Naive thymus-derived CD8-positive, alpha-beta T cell (primary cell): ENCODE measurements at places on chromosomes 6 and 20.

- no peak for DNase-seq
Measured at GRCh38 chr6:56243518-56244070, 3.8 kb downstream of the COL21A1 start.

DNA sequence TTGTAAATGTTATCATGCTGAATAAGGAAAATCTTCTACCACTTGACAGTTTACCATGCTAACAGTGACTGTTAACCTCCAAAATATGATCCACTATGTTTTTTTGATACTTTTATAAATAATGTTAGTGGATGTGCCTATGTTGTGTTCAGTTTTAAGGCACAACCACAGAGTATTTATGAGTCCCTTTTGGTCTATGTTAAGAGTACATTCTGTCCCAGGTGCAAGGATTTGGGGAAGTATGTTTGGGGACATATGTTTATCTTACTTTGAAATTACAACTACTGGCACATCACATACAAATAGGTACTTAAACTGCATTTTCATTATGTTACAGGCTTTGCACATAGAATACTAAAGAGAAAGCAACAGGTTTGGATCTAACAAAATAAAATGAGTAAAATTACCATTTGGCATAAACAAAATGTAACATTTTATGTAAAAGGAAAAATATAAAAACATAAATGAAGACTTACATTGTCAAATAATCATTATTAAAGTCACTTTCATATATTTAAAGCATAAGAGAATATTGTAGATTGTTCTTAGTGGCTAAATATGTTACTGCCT, 71.2 kb downstream of the SESN1 start:
- DNase-seq, result no peak

- no peak for DNase-seq
Measured at GRCh38 chr6:168609026-168609685, 168.2 kb downstream of the SMOC2 start.

DNA sequence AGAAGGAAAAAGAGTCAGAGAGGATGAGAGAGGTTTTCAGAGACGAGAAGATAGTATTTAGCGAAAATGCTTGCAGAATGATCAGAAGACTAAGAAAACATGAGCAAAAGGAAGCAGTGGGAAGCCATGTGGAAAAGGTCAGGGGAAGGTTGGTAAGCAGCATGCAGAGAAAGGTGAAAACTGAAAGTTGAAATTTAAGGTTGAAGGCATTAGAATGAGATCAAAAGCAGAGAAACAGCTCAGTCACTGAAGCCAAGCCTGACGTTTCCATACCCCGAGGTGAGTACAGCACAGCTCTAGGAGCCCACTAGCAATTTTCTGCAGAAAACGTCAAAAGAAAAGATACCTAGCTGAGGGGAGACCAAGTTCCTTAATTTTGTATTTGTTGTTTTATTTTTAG, 19.1 kb upstream of the TFB1M start:
- DNase-seq, result no peak

- no peak for DNase-seq
Measured at GRCh38 chr6:786946-787763, 94.2 kb upstream of the EXOC2 start.

DNA sequence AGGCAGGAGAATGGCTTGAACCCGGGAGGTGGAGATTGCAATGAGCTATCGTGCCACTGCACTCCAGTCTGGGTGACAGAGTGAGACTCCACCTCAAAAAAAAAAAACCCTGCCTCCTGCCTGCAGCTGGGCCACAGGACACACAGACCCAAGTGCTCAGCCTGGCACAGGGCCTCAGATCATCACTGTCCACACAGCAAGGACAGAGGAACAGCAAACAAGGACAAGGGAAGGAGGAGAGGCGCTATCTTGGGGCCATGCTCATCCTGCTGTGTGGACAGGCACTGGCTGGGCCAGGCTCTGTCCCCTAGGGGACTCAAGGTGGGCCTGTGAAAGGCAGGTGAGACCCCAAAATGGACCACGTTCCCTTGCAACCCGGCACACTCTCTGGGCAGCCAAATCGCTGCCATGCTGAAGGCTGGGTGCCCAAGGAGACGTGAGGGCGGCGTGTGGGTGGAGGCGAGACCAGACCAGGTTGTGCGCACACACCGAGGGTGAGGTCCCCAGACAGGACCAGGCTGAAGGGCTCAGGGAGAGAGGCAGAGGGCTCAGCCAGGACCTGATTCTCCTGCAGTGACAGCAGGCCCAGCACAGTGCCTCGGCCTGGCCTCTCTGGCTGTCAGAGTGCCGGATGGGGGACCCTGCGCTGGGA, 9.1 kb downstream of the UCKL1 start:
- DNase-seq, result no peak

- DNase-seq, result no peak
Measured at GRCh38 chr20:57332105-57333089, 2.8 kb downstream of the SPO11 start.

DNA sequence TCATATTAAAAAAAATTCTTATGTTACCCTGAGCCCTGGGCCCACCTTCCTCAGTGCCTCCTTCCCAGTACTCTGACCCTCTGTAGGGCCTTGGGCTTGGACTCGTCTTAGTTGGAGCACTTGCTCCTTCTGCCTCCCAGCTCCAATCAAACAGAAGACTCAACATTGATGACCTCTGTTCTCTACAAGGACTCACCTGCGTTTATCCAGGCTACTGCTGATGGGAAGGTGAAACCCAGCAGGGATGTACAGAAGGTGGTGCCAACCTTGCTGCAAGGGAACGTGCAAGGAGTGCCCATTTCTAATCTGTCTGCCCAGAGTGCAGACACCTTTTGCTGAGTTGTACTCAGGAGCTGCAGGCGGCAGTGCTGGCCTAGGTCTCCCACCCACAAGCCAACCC, 38.9 kb downstream of the FYN start:
- DNase-seq, result no peak

DNA sequence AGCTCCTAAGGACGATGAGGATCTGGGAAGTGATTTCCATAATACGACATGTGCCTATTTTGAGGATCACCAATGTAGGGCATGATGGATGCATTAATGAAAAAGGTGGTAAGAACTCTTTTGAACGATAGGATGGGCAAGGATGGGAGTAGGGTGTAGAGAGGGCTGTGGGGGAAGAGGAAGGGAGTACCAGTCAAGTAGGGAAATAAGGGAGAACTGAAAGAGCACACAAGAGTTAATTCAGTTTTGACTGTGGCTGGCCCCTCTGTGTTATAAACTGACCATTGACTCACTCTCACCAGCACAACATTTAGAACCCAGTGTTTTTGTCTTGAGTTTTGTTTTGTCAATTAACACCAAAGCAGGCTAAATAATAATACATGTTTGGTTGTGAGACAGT, 33.0 kb downstream of the SLC35D3 start:
- no peak for DNase-seq

GRCh38 chr6:16563628-16564240, 197.5 kb downstream of the ATXN1 start:
- no peak for DNase-seq

DNA sequence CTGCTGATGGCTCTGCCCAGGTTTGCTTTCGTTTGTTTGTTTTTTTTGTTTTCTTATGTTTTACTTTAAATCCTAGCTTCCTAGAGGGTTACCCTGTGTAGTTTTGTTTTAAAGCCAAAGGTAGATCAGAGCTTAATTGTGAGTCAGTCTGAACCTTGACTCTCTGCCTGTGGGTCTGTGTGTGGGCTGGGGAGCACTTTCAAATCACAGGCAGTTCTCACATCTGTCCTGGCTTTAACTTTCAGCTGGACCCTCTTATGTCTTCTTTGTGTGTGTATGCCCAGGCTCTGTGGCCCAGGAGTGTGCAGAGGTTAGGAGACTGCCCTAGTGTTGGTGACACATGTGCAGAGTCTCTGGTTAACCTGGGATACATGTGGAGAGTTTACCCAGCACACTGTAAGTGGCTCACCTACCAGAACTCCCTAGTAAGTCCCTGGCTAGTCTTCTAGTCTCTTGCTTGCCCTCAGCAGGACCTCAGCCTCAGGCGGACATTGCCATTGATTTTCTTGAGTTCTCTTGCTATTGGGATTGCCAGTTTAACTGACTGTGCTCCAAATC, 19.0 kb downstream of the HIVEP1 start:
- DNase-seq, result no peak

DNA sequence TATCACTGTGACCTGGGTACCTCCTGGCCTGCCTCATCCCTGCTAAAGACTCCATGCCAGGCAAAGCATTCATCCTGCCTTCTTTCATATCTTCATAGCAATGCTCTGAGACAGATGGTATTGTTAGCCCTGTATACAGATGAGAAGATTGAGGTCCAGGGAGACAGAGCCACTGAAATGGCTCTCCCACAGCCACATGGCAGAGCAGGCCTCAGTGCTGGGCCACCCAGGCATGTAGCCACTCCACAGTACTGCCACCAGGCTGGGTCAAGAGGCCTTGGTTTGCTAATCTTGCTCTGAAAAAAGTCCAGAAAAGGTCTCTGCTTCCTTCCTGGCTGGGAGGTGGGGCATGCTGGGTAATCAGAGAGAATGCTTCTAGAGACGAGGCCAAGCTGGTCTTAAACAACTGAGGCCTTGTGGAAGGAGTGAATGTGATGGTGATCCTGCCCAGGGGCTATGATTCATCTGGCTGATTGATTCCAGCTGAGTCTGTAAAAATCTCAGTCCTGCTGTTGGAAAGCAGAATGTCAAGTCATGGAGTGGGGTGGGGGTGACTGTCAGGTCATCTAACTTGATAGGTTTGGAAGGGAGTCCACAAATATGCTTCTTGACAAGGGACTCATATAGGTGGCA, 29.8 kb downstream of the HM13 start:
- no peak for DNase-seq
